Breast epithelium (tissue), 4 donors: ENCODE measurements at places on chromosomes 2 and 18. TPM values are rescaled to one million over a fixed set of nuclear protein-coding genes. Genes with fewer than 3 reads are reported as not detected.

RFTN2 gene
- 21.1 TPM for total RNA-seq

SLC5A7 gene
- total RNA-seq, result under 0.01 TPM

IAH1 gene
- total RNA-seq, result 39.5 TPM

LOXL3 gene
- 7.8 TPM for total RNA-seq

CPLX4 gene
- not detected for total RNA-seq
